GM10248 (cell line): ENCODE measurements at places on chromosomes 4 and X.

- DNase-seq: no peak
These were observed 249.3 kb downstream of the CHIC1 start for GRCh38 chrX:73812256-73812655.

DNA sequence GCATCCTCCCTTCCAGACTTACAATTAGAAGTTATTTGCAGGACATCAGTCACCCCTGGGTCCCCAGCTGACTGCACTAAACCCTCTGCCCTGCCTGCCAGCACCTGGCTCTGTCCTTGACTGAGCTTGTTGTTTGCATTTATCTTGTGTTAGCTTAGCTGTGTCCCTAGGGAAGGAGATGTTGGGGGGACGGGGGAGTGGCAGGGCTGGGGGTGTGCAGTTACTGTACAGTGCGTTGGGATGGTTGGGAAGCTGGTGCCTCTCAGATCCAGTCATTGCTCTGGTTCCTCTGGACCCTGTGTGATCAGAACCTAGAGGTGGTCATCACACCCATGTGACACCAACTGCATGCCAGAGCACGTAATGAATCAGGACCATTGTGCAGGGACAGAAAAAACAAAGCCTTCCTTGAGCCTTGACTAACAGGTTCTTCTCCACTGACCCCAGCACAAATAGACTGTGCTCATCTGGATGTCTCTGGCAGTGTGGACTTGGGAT is 32.7 kb upstream of the PROM1 start:
- no peak for DNase-seq

DNA sequence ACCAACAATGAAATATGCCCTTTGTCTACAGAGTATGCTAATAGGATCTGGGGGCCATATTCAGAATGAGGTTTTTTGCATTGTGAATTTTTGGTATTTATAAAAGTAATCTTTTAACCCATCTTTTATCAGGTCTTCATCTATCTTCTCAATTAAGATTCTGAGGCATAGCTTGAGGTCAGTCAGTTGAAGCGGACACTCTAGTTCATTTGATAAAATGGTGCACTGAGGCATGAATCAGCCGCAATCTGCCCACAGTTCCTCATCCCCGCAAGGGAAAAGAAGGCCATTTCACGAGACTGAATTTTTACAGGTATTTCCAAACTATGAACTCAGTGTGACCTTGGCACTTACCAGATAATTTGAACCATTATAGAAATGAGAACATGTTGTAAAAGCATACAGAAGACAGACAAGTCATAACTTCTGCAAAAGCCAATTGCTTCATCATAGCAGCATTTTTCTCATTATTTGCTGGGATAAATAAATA is 19.3 kb upstream of the VCX2 start:
- no peak for DNase-seq

DNA sequence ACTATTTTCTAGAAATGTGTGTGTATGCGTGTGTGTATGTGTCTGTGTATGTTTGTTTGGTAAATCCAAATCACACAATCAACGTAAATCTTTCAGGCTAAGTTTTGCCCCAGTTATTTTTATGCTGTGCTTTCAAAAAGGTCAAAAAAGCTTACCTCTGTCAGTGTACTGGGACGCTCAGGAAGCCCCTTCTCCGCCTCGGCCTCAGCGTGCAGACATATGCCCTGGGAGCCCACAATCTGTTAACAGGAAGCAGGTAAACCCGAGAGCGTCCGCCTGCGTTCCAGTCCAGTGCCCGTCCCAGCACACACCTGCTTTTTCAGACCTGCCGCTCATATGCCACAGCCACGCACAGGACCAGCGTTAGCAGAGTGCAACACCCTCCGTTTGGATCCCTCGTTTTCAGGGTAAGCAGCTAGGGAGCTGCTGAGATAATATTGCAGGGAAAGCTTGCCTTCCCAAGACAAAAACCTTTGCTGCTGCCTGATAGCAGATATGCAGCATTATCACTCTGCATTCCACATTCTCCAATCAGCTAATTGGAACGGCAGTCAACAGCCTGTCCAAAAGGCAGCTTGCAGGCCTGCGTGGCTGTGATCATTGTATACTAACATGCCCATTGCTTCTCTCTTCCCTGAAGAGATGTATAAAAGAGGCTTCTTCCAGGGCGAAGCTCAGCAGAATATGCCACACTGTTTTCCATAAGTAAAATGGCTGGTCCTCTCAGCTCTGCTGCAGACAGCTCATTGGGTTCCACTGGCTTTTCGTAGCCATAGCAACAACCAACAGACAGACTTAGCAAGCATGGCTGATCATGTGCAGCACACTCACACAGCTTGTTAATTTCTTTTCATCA is at the start of gene SORBS2:
Gene SORBS2 (minus strand): TSS at position 686 of the 856 bp plus-strand sequence. CDS start 121,623 bp downstream, outside the sequence.
- peak; percentile 53 for DNase-seq

GRCh38 chrX:153818571-153819383 is 11.6 kb downstream of the PDZD4 start:
- DNase-seq: no peak

DNA sequence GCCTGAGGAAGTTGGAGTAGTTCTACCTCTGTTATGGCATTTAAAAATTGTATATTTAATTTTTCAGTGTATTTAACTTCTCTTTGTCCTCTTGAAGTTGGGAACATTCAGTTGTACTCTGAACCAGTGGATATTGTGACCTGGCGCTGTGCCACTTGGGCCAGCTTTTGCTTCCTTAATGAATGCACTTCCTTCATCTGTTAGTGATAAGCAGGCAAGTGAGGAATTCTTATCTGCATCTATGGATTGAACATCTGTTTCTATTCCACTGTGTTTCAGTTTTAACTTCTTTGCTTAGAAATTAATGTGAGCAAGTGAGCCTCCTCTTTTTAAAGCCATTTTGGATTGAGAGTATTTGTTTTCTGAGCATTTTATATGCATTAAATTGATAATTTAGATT is 128.3 kb downstream of the UCHL1 start:
- DNase-seq: no peak

- DNase-seq: no peak
These were observed 681.5 kb upstream of the EPHA5 start for GRCh38 chr4:66351761-66352160.

- peak; percentile 45 for DNase-seq
These were observed 33.5 kb upstream of the CYBB start for GRCh38 chrX:37746218-37746941.

GRCh38 chrX:134407065-134407376 is 52.9 kb upstream of the HPRT1 start:
- no peak for DNase-seq

DNA sequence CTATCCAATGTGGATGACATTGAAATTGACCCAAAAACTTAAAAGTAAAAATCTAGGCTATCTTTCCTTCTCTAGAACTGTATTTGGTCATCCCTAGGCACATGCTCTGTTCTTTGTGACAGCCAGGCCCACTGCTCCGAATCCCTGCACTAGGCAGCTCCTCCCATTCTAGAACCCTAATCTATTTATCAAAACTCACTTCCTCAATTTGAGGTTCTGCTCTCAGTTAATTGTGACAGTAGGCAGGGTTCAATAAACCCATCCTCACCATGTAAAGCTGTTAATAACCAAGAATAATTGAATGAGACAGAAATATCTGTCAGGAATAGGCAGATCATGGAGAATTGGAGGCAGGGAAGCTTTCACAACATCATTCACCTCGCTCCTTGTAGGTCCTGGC is 51.9 kb upstream of the IRF2 start:
- no peak for DNase-seq

GRCh38 chr4:2788532-2789103 is 4.3 kb upstream of the SH3BP2 start:
- no peak for DNase-seq

DNA sequence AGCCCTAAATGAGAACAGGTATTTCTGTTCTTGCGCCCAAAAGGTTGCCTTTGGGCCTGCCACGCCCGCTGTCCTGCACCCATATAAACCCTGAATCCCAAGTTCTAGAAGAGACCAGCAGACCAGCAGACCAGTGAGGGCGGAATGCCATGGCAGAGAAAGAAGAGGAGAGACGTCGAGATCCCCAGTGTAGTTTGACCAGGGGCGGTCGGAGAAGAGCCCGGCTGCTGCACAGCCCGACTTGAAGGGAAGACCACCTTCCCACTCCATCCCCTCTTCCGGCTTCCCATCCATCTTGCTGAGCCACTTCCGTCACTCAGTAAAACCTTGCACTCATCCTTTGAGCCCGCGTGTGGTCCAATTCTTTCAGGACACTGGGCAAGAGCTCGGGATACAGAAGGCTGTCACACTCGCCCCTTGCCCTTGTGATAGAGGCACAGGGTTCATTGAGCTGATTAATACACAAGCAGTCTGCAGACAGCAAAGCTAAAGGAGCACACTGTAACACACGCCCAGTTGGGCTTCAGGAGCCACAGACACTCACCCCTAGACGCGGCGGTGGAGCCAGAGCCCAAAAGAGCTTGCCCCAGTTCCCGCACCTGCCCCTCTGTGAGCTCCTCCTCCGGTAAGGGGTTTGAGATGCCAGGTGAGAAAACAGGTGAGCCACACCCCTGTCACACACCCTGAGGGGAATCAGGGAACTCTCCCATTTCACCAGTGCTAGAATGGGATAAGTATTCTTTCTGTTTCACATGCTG is 230.8 kb downstream of the PCDH10 start:
- no peak for DNase-seq

- DNase-seq: no peak
These were observed 44.0 kb downstream of the PCYT1B start for GRCh38 chrX:24603191-24603590.

DNA sequence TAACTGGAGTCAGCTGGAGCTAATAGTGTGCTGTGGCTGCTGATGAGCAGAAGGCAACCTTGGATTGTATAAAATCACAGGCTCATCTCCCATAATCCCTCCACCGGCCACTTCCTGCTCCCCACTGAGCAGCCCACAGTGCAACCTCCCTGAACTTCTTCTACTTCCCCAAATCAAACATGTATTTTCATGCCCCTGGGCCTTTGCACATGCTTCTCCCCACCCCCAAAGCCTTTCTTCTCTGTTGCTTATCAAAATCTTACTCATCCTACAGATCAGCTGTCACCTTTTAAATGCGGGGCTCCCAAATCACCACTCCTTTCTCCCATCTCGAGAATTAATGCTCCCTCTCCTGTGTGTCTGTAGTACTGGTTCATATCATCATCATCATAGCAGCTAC is 35.8 kb downstream of the RHOH start:
- no peak for DNase-seq

GRCh38 chr4:73603271-73603710 is 16.9 kb downstream of the RASSF6 start:
- DNase-seq: peak; percentile 46

- DNase-seq: no peak
These were observed 49.5 kb downstream of the CAMK2D start for GRCh38 chr4:113711883-113712662.

DNA sequence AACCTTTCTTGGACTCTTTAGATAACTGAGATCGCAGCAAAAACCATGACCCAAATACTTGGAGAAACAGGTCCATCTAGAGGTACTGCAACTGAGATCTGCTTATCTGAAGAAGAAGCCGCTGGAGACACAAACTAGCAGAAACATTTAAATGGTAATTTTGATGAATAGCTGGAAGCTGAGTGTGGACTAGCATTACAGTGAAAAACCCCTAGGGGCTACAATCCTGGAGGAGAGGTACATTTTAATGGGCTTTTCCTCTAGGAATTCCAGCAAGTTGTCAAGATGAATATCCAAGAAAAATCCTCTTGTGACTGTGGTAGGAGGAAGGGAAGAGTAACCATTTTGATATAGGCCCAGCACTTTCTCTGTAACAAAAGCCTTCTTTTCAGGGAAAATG is 592.5 kb upstream of the GRIA3 start:
- DNase-seq: no peak

GRCh38 chr4:31078661-31079060 is 358.5 kb downstream of the PCDH7 start:
- no peak for DNase-seq

GRCh38 chrX:10030570-10030969 is 63.4 kb downstream of the CLDN34 start:
- DNase-seq: no peak

GRCh38 chrX:153871946-153872878 is 13.8 kb downstream of the L1CAM start:
- DNase-seq: no peak

DNA sequence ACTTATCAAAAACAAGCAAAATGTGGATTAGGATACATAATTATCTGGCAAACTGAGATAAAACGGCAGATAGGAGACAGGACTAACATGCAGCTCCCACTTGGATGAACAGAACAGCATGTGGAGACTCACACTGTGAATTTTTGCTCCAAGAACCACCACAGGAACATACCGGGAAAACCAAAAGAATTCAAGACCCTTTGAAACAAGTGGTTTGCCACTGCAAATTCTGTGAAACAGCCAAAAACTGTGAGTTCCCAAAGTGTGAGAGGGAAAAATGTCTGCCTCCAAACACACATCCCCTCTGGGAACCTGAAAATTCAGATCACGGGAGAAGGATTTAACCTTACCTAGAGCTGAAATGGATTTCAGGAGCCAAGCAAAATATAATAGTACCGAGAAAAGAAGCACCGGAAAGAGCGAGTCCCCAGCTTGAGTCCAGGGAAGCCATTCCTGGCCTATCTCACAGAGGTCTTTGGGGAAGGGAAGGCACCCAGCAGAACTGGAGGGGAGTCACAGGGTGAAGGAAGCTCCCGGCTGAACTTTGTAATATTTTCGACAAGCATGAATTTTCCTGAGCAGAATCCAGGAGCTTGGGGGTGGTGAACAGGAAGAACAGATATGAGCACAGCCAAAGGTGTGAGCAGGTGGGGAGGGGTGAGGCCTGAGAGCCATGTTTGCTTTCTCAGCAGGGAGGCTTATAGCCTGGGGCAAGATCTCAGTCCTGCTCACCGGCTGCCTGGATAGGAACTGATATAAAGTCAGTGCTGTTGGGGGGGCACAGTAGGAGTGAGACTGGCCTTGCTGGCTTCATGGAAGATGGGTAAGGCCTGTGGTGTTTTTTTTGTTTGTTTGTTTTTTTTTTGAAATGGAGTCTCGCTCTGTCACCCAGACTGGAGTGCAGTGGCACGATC is 23.9 kb downstream of the MANBA start:
- no peak for DNase-seq

DNA sequence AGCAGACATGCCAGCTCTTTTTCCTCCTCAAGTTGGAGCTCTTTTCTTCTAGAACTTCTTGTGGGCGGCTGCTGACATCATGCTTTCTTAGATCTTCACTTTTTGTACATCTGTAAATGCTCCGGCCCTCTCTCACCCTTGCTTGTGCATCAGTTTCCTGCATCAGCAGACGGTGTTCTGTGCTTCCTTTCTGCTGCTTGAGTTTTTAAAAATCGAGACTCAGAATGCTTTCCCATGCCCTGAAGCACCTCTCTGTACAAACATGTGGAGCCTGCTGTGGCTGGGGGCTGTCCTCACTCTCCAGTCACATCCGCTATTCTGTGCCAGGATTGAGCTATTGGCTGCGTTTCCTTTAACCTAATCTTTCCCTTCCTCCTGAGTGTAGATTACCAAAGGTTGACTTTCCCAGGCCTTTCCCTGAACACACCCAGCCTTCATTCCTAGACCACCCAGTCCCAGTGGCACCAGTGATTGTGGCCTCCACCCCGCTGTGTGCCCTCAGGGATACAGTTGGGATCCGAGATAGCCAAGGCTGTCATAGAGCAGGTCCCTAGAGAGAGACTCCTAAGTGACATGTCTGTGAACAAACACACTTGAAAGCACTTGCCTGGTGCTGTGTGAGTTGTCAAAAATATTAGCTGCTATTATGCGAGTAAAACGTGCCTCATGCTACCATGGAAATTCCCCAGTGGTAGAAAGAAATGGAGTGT is 41.9 kb downstream of the TNIP2 start:
- DNase-seq: no peak
